ENCODE measurements at places on chromosomes 5 and 9.
A peak's percentile ranks its signal among the peaks of the same experiment; 100 is the strongest.

DNA sequence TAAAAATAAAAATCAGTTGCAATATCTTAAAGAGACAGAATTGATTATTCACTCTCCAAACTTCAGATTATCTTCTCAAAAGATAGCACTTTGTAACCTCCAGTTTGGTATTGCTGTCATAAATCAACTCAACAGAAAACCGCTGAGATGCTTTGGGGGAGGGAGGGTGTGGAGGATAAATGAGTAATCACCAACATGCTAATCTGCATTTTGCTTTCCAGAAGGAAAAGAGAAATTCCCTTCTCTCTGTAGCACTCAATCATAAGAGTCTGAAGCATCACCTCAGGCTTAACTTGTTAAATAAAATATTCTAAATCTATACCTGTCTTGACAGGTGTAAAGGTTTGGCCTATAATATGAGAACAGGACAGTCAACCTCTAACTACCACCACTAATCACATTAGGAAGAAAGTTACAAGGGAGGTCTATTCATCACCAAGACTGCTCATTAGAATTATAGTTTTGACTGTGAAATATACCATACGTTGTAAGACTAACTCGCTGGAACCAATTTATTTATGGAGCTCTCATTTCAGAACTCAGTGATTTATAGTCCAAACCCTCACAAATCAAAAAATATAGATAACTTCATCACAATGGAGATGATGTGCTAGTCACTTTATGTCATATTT, 89.0 kb downstream of the PIK3R1 start:
- H3K36me3 ChIP-seq: peaks cover 15% of the 10 kb centered on the region
- H3K4me3 ChIP-seq: no peak overlapping the region
- peaks cover 5% of the 10 kb centered on the region for H3K4me1 ChIP-seq
- no peaks in the 10 kb centered on the region for H3K27me3 ChIP-seq
- peak overlapping the region; percentile 61 for H3K27ac ChIP-seq

DNA sequence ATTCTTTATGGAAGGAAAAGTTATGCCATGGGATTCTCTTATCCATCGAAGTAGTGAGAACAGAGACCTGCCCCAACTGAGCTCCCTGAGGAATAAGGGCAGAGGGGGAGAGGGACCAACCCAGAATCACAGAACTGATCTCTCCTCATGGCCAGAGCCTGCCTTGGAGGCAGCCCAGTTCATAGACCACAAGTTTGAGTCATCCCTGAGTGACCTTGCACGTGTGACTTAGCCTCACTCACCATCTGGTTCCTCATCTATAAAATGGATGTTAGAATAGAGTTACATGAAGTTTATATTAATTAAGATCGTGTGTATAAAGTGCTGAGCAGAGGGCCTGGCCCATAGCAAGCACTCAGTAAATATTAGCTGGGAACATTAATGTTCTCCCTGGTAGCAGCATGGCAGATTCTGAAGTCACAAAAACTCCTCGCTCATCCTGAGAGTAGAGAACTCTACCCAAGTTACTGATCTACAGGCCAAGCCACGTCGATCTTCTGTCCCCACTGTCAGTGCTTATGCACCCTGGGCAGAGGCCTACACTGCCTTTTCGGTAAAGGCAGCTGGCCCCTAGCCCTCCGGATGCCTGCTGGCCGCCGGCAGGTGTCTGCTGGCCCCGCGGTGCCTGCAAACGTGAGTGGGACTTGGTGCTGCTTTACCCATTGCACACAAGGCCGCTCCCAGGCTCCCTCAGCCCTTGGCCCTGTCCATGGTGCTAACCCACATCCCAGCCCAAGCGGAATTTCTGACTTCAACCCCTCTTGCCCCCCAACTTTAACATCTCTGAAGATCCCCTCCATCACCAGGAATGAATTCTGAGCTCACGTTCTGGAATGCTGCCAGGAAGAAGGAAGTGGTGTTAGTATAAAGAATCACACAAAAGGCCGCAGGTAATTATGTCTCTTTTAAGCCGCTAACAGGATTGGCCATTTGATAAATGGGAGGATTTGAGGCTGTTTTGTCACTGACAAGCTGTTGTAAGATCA, 61.1 kb upstream of the ARAP3 start:
- H3K27me3 ChIP-seq: no peaks in the 10 kb centered on the region
- no peak overlapping the region for H3K27ac ChIP-seq
- no peak for DNase-seq
- H3K4me3 ChIP-seq: no peak overlapping the region

- DNase-seq: no peak
- peak overlapping the region; percentile 82 for H3K27ac ChIP-seq
- H3K36me3 ChIP-seq: peaks cover 10% of the 10 kb centered on the region
- H3K27me3 ChIP-seq: no peaks in the 10 kb centered on the region
Measured at GRCh38 chr9:137116027-137116507, 1.5 kb upstream of the DPP7 start.

DNA sequence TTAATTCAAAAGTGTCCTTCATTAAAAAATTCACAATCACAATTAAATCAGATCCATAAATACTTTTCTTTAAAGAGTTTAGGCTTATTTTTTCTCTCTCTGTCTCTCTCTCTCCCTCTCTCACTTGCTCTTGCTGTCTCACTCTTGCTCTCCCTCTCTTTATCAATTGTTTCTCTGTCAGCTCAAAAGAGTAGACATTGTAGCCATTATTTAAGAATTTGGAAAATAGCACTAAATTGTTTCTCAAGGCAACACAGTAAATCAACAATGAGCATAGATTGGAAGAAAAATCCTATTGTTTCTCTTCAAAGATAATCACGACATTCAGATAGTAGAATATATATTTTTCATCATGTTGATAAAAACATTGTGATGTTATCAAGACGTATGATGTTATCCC, 1114.0 kb downstream of the PTPRD start:
- DNase-seq: no peak
- no peaks in the 10 kb centered on the region for H3K4me1 ChIP-seq
- no peaks in the 10 kb centered on the region for H3K27me3 ChIP-seq
- no peaks in the 10 kb centered on the region for H3K36me3 ChIP-seq
- no peak overlapping the region for H3K27ac ChIP-seq
- H3K4me3 ChIP-seq: no peak overlapping the region

DNA sequence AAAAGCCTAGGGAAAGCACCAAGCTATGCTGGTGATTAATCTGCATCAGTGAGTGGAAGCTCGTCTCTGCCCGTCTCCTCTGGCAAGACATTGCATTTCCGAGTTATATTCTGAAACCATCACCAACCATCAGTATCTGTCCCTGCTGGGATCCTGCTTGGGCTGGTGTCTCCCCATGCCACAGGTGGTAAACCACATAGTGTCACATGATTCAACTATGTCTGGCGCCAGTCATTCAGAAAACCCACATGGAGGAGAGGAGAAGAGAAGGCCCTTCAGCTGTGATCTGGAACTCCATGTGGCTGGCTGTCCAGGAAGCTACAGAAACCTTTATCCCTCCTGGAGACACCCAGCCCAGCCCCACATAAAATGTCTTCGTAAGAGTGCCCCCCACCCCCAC, 4.8 kb downstream of the IL9 start:
- H3K4me1 ChIP-seq: no peaks in the 10 kb centered on the region
- DNase-seq: peak; percentile 43
- H3K4me3 ChIP-seq: no peak overlapping the region
- no peaks in the 10 kb centered on the region for H3K27me3 ChIP-seq

GRCh38 chr9:36988848-36989247, 45.2 kb downstream of the PAX5 start:
- H3K36me3 ChIP-seq: no peaks in the 10 kb centered on the region
- no peak for DNase-seq
- H3K27me3 ChIP-seq: peaks cover 4% of the 10 kb centered on the region
- H3K4me3 ChIP-seq: no peak overlapping the region

GRCh38 chr9:89291741-89292140, 19.3 kb upstream of the CKS2 start:
- H3K4me1 ChIP-seq: no peaks in the 10 kb centered on the region
- no peaks in the 10 kb centered on the region for H3K36me3 ChIP-seq
- no peaks in the 10 kb centered on the region for H3K27me3 ChIP-seq
- no peak overlapping the region for H3K27ac ChIP-seq

- no peak for DNase-seq
- no peak overlapping the region for H3K4me3 ChIP-seq
- H3K27ac ChIP-seq: no peak overlapping the region
- H3K36me3 ChIP-seq: no peaks in the 10 kb centered on the region
Measured at GRCh38 chr5:88683506-88684135, 199.4 kb downstream of the MEF2C start.

DNA sequence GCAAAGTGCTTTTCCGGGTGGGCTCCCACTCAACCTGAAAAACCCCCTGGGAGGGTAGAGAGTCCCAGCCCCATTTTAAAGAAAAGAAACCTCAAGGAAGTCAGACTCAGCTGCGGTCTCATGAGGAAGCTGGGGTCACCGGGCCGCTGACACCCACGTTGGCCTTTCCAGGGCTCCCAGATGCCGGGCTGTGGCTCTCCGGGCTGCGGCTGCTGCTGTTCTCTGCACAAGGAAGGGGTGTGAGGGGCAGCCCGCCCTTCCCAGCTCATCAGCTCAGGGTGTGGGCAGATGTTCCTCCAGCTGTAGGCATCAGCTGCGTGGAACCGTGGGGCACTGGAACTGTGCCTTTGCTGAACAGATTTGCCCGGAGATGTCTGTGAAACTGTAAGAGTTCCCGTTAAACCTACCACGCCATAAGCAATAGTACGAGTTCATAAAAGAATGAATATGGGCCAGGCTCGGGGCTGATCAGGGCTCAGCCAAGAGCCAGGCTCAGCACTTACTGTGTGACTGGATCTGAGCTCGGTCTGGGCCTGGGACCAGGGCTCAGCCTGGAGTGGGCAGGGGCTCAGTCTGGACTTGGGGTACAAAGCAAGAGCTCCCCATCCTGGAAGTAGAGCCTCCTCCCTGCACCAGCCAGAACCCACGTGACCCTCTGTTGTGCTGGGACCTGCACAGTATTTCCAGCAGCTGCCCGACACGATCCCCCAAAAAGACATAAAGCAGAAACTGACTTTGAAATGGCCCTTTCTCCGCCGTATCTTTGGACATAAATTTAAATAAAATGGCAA, 130.2 kb upstream of the PPP1R26 start:
- H3K36me3 ChIP-seq: no peaks in the 10 kb centered on the region
- no peaks in the 10 kb centered on the region for H3K4me1 ChIP-seq
- no peak for DNase-seq
- H3K27ac ChIP-seq: no peak overlapping the region
- no peak overlapping the region for H3K4me3 ChIP-seq

DNA sequence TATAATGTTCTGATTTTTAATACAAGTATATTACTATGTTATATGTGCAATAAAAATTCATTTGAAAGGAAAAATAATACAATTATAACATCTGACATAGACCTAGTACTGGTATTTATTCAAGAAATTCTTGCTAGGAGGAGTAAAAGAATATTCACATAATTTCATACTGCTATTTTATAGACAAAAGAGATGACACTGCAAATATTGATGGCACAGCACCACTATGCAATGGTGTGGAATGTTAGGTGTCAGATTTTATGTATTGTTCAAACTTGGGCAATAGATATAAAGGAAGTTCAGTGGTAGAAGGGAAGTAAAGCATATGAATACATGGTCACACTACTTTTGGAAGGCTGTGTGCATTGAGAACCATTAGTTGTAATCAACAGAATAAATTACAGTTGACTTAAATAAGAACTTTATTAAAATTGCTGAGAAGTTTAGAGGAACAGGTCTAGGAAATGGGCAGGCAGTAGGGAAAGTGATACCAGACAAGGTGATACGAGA, 143.9 kb downstream of the OR2K2 start:
- H3K27me3 ChIP-seq: no peaks in the 10 kb centered on the region
- no peak overlapping the region for H3K27ac ChIP-seq
- no peaks in the 10 kb centered on the region for H3K4me1 ChIP-seq

GRCh38 chr9:76901801-76902200, 4.1 kb downstream of the PRUNE2 start:
- no peaks in the 10 kb centered on the region for H3K27me3 ChIP-seq
- no peak overlapping the region for H3K27ac ChIP-seq
- no peaks in the 10 kb centered on the region for H3K36me3 ChIP-seq
- H3K4me1 ChIP-seq: no peaks in the 10 kb centered on the region

DNA sequence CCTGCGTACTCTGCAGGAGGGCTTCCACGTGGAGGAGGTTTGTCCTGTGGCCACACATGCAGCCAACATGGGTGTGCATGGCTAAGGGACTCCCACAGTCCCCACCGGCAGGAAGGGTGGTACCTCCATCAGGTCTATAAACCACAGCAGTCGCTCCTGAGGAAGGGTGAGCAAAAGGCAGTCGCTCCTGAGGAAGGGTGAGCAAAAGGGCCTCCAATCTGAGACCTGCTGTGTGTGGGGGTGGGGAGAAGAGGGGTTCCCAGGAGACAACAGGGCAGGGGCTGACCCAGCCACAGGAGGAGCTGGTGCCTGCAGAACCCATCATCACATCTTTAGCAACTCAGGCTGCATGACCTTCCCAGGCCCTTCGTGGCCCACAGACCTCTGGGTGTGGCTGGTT, 30.3 kb upstream of the AKNA start:
- H3K36me3 ChIP-seq: no peaks in the 10 kb centered on the region
- H3K4me3 ChIP-seq: no peak overlapping the region
- no peak overlapping the region for H3K27ac ChIP-seq
- H3K27me3 ChIP-seq: no peaks in the 10 kb centered on the region
- H3K4me1 ChIP-seq: no peaks in the 10 kb centered on the region

DNA sequence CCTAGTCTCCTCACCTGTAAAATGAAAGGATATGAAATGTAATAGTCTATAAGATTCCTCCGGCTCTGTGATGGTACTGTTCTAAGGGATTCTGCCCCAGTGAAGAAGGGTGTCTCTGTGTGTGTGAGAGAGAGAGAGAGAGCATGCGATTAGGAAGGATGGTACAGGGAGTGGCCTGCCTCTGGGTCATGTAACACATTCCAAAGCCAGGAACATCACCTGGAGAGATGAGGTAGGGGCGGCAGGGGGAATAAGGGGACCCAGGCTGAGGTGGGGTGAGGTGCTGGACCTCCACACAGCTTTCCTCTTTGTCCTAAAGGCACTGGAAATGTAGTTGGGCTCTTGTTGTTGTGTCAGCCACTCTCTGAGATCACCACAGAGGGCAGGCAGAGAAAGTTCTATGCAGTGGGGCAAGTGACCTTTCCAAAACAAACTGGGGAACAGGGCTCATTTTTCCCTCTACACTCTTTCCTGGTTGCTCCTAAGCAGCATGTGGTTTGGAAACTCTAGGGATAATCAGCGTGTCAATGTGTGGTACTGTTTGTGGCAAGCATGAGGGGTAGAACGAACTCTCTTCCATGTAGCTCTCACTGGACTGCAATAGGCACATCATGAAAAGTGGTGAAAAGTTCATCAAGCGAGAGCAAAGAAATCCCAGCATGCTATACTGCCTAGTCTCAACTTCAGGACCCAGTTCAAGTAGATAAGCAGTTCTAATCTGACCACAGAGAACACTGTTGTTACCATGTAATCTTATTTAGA, 65.0 kb downstream of the SEMA6A start:
- H3K4me3 ChIP-seq: no peak overlapping the region
- DNase-seq: no peak

- H3K36me3 ChIP-seq: no peaks in the 10 kb centered on the region
- H3K4me1 ChIP-seq: peaks cover 20% of the 10 kb centered on the region
- no peak overlapping the region for H3K27ac ChIP-seq
Measured at GRCh38 chr5:124631874-124632550, 114.4 kb downstream of the ZNF608 start.

- peak; percentile 67 for DNase-seq
- H3K27ac ChIP-seq: peak within 1 kb of the TSS; percentile 84
Measured at GRCh38 chr9:12774861-12775678, at the start of gene LURAP1L. TSS of gene LURAP1L (plus strand) at chr9:12775020. CDS start at chr9:12775716, 696 bp downstream.

GRCh38 chr5:3322642-3323041, 273.0 kb upstream of the IRX1 start:
- H3K36me3 ChIP-seq: no peaks in the 10 kb centered on the region
- H3K27ac ChIP-seq: no peak overlapping the region
- no peak for DNase-seq
- no peak overlapping the region for H3K4me3 ChIP-seq
